ENCODE measurements at places on chromosomes 3 and 15. TPM values are rescaled to one million over a fixed set of nuclear protein-coding genes. Genes with fewer than 3 reads are reported as not detected.
A peak's percentile ranks its signal among the peaks of the same experiment; 100 is the strongest.

Gene TRPC1
- total RNA-seq, result 6.9 TPM

DNA sequence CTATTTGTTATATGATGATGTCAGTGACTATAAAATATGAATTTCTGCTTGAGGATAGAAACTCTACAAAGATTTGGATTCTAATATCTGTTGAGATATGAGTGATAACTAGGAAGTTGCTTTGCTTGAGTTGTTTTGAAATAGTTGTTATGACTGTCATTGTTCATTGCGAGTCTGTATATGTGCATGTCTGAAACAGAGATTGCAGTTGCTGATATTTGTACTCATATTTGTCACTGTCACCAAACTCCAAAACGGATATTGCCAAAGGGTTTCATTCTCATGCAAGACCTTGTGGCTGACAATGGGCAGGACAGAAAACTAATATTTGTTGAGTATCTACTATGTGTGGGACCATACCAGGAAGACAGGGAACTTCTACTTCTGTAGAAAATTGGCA lies 240.2 kb downstream of the CD47 start:
- no peak for DNase-seq

- no peak for DNase-seq
These were observed 16.1 kb upstream of the TM4SF1 start for GRCh38 chr3:149393345-149394160.

GRCh38 chr3:63706321-63707085 lies 54.0 kb downstream of the SNTN start:
- peak; percentile 36 for DNase-seq

GRCh38 chr3:50651920-50652529 lies 22.7 kb upstream of the DOCK3 start:
- DNase-seq, result no peak
